ENCODE measurements at places on chromosomes 6 and 20. TPM values are rescaled to one million over a fixed set of nuclear protein-coding genes. Genes with fewer than 3 reads are reported as not detected.

DNA sequence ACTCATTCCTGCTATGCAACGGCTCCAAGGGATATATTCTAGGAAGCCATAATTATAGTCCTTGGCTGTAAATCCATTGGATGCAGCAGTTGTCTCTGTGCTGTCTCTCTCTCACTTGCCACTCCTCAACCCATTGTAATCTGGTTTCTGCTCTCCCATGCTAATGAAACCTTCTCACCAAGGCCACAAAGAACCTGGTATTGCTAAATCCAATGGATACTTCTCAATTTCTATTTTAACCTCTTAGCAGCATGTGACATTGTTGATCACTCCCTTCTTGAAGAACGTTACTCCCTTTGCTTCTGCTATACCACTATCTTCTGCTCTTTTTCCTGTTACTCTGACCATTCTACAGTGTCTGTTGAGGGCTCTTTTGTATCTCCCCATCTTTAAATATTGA, 39.8 kb upstream of the GCLC start:
- DNase-seq = no peak

DNA sequence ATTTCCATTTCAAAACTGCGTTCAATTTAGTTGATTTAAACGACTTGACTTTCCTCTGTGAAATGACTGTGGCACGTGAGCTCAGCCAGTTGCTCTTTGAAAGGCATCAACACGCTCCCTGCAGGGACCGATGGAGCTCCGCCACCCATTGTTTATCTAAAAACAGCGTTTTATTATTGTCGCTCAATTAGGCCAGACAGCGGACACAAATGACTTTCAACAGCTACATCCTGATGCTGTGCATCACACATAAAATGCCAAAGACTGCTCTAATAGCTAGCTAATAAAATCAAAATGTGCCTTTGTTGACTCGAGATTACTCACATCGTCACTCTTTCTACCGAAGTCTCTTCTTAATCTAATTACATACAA, 332.5 kb downstream of the CD83 start:
- no peak for DNase-seq

DNA sequence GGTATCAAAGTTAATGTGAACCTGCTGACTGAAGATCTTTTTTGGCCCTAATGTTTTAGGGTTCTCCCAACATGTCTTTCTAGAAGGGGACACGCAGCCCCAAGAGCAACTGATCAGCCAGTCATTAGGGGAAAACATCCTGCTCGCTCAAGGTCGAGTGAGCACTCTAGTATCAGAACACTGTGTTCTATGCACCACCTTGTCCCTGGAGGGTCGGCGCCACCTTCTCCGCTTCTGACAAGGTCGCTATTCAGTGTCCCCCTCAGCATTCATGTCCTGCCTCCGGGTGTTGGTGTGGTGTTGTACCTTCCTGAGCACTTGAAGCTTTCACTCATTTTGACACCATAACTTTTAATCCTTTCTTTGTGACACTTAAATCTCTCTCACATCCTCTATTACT, 331.2 kb upstream of the KCNQ5 start:
- no peak for DNase-seq

DNA sequence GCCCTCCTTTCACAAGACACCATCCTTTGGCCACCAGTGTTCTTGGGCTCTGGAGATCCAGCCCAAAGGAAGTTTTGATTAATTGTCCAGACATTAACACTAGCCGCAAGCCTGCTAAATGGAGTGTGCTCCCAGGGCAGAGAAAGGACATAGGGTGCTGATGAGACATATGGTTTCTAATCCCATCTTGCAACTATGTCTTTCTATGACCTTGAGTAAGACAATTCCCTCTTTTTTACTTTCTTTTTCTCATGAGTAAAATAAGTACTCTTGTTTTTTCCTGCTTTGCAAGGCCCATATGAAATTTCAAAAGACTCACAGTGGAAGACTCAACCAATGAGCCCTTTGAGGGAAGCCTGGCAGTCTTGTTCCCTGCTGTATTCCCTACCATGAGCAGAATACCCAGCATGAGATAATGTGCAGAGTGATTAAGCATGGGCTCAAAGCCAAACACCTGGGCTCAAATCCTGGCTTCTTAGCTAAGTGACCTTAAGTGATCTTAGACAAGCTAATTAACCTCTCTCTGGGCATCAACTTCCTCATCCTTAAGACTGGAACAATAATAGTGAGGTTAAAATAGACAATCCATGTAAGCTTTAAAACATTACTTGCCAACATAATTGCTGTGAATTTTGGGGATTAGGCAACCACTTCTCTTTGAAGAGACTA, at the start of gene WFDC10B:
WFDC10B (minus strand) TSS at position 51 of the 669 bp plus-strand sequence. CDS start 19,027 bp downstream, outside the sequence.
- DNase-seq = peak; percentile 37

DNA sequence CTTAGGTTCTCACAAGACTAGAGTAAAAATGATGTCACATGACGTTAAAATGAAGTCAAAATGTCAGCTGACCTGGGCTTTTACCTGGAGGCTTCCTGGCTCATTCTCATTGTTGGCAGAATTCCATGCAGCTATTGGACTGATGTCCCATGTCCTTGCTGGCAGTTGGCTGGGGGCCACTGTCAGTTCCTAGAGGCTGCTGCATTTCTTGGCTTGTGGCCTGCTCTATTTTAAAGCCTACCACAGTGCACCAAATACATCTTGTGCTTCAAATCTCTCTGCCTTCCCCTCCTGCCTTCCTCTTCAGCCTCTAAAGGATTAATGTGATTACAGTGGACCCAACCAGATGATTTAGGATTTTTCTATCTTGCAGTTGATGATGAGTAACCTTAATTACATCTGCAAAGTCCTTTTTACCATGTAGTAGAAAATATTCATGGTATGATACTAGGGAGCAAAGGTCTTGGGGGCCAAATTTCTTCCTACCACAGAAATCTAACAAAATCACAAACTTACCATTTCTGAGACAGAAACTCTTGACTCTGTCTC, 81.9 kb downstream of the FIG4 start:
- no peak for DNase-seq

- peak; percentile 43 for DNase-seq
Observed at GRCh38 chr20:42721923-42722322, 467.8 kb downstream of the PTPRT start.

DNA sequence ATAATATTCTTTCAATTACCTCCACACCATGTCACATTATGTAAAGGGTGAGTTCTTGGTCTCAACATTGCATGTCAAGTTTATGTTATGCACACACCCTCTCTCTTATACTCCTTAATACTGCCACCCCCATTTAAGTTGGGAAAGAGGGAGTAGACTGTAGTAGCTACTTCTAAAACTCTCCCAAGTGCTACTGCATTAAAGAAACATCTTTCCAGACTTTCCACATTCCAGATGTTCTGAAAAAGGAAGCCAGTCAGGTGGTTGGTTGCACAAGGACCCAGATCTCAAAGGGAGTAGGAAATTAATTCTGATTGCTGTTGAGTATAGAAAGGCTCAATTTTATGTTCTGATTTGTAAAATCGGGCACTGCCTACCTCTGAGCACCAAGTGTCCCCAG, 419.5 kb downstream of the CD83 start:
- no peak for DNase-seq

DNA sequence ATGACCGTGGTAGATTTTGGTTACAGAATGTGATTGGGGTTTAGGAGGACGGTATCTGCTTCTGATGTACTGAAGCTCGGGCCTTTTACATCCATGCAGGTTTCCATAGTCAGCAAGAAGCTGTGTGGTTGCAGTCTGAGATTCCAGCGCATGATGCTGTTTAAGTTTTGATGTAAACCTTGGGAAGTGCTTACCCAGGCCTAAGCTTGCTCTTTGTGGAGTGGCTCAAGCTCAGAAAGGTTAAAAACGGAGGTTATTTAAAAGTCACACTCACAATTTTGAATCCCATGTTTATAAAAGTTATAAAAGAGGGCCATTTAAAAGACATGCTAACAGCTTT, 121.4 kb downstream of the TIAM2 start:
- no peak for DNase-seq

GRCh38 chr6:131060311-131060710, 2.7 kb downstream of the EPB41L2 start:
- no peak for DNase-seq

GRCh38 chr6:85690071-85690470, 47.4 kb upstream of the SYNCRIP start:
- DNase-seq = no peak

- no peak for DNase-seq
Observed at GRCh38 chr6:37303091-37303660, 45.2 kb upstream of the TMEM217 start.

The FERMT1 gene
- total RNA-seq = 5.7 TPM

The TMC2 gene
- total RNA-seq = 0.15 TPM

The SLC17A1 gene
- total RNA-seq = not detected
